ENCODE measurements at places on chromosomes 4 and X.

- DNase-seq: no peak
Measured at GRCh38 chr4:70734168-70734954, 12.6 kb downstream of the RUFY3 start.

GRCh38 chrX:149453906-149454822 lies 50.9 kb downstream of the IDS start:
- no peak for DNase-seq

DNA sequence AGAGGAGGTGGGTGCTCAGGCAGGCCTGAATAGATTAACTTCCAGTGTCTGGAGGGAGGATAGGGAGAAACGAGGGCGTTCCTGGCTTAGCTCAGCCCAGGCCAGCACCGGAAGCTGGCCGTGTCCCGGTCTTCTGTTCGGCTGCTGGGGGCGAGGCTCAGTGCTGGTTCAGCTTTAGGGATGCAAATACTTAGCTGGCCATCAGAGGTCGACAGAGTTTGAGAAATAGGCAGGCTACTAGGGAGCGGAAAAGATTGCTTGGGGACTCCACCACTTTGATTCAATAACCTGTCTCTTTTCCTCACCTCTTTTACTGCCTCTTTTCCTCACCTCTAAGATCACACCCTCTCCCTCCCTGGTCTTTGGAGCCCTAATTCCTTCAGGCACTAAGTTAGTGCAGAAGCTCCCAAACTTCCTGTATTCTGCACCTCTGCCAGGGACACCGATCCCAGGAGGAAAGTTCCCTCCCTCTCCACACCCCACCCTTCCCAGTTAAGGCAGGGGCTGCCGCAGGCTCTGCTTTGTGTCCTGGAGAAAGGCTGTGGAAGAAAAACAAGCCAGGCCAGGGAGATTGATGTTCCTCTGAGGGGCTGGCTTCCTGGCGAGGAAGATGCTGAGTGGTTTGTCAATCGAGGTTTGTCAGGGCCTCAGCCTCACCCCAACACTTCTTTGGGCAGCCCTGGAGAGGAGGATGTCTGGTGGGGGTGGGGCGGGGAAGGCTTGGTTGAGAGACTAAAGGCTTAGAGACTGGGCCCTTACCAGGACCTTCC lies 6.0 kb upstream of the EFNB1 start:
- DNase-seq: no peak

DNA sequence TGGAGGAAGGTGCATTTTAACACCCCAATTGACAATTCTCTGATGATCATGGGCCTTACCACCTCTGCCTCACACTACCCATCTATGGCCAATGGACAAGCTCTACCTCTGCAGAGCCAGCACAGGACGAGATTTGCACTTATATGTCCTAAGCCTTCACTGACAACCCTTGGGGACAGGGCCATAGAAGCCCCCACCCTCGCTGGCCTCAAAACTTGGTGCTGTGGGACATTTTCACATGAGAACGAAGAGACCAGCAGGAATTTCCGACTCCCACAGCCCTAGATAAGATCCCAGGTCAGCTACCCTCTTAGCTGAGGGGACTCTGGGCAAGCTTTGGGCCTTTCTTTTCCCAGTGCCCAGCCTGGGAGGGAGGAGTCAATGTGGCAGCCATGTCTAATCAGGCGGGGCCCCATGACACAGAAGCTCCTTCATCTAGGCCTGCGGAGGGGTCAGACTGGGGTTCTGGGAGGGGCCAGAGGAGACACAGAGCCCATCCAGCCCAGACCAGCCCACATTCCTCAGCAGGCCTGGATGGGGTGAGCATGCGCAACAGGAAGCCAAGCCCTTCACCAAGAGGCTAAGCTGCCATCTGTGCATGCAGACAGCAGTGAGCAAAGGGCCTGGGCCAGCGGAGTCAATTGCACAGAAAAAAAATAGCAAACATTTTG lies 12.1 kb downstream of the PJA1 start:
- DNase-seq: no peak

- no peak for DNase-seq
Measured at GRCh38 chr4:126843492-126844067, 789.2 kb upstream of the INTU start.

- no peak for DNase-seq
Measured at GRCh38 chrX:29947225-29947624, 268.1 kb upstream of the MAGEB2 start.

DNA sequence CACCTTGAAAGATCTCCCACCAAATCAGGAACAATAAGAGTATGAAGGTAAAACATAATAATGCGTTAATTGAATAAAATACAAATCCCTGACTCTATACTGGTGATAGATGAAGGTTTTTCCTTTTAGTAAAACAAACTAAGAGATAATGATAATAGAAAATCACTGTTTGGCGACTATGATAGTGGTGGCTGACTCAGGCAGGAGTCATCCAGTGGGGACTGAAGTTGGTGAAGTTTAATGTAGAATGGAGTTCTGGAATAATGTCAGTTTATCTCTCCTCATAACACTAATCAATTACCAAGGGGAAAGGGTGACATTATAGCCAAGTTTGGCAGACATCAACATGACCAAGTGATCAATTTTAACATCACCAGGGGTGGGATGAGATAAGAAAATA lies 21.3 kb downstream of the ABCG2 start:
- no peak for DNase-seq

DNA sequence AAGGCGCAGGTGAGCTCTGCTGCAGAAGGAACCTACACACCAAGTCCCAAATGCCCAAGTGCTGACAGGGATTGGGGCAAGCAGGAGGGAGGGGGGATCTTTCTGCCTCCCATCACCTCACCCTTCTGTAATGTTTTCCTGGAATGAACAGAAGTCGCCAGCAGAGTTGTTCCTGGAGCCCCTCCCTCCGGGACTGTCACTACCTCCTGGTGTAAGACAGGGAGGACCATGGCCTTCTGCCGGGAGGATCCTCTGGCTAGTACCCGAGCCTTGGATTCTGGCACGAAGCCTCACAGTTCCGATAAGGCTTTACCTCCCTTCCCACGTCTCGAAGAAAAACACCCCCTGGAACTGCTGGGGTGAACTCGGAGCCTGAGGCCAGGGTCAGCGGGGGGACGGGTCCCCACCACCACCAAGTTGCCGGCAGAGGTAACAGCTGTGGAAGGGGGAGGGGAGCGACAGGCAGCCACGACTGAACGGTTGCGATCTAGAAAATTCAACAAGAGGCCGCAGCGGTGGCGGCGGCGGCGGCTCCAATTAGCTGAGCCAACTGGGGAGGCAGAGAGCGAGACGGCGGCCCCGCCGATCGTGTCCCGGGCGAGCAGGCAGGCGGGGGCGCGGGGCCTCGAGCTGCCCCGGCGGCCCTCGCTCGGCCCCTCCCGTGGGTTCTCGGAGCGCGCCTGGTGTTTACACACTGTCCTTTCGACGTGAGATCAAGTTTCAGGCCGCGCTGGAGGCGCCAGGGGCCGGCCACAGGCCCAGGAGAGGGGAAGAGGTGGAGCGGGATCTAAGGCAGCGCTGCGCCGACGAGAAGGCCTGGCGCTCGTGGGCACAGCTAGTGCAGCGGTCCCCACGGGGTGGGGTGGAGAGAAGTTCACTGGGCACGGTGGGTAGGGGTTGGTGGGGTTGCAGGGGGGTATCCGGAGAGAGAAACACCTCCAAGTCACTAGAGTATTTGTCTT lies 53.7 kb upstream of the BCOR start:
- DNase-seq: no peak

Measured in stimulated activated CD8-positive, alpha-beta memory T cell treated with anti-CD3 and anti-CD28 coated beads, Interleukin-7, amount 100 ng/mL, for 1 hour (primary cell).